ENCODE measurements at places on chromosomes 7 and 10. TPM values are rescaled to one million over a fixed set of nuclear protein-coding genes. Genes with fewer than 3 reads are reported as not detected.

Gene PIP
- not detected for total RNA-seq

Gene SFRP5
- not detected for total RNA-seq

Gene TFPI2
- total RNA-seq: 8.7 TPM

DNA sequence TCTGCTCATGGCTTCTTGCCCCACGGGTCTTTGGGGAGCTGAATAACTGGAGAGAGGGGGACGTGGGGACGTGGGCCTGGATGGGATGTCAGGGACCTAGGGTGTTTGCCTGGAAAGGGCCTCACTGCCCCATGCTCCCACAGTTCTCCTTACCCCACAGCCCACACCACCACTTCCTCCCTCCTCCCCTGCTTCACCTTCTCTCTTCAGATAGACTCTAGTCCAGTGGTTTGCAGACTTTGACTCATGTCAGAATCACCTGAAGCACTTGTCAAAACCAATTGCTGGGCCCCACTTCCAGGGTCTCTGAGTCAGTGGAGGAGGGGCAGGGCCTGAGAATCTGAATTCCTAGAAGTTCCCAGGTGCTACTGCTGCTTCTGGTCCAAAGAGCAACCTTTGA lies 327.4 kb downstream of the RPS24 start:
- DNase-seq: no peak

DNA sequence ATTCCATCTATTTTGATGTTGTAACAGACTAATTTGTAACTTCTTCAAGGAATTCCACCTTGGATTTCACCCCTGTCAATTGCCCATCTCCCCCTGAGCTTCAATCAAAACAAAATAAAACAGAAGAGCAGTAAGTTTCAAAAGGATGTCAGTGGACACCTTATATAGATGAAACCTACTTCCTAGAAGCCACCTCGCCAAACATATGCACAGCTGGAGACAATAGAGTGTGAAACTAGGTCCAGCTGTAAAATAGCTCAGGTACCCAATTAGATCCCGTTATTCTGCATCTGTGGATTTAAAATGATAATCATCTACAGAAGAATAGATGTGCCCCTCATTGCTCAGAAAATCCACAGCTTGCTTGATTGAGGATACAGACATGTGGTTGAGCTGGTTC lies 598.6 kb downstream of the SH2D4B start:
- DNase-seq: no peak

Gene NPY4R2
- not detected for total RNA-seq

DNA sequence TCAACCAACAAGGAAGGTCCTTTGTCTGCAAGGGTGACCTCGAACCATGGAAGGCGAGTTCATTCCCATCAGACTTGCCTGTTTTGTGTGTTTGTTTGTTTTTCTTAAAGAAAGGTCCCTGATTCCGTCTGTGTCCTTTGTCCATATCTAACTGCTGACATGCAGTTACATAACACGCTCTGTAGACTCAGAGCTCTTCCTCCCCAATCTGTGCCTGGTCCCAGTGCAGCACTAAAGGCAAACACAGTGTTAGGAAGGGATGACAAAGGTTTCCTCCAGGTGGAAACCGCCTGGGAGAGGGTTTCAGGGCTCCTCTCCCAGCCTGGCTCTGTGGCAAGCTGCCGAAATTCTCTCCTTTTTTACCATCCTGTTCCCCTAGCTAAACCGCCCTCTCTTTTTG lies 13.4 kb downstream of the JCAD start:
- DNase-seq: no peak

Gene SMKR1
- 0.72 TPM for total RNA-seq

Gene AGAP9
- total RNA-seq: 8.3 TPM

- DNase-seq: no peak
Observed at GRCh38 chr10:76297358-76297757, 865.9 kb downstream of the LRMDA start.

- peak; percentile 51 for DNase-seq
Observed at GRCh38 chr7:49771427-49772176, 1.8 kb upstream of the VWC2 start.
